ENCODE measurements at places on chromosomes 12 and 14.

- no peak for DNase-seq
Measured at GRCh38 chr12:57844709-57845477, 1.6 kb downstream of the CTDSP2 start.

GRCh38 chr14:102811254-102811963 is 34.2 kb downstream of the TRAF3 start:
- no peak for DNase-seq

DNA sequence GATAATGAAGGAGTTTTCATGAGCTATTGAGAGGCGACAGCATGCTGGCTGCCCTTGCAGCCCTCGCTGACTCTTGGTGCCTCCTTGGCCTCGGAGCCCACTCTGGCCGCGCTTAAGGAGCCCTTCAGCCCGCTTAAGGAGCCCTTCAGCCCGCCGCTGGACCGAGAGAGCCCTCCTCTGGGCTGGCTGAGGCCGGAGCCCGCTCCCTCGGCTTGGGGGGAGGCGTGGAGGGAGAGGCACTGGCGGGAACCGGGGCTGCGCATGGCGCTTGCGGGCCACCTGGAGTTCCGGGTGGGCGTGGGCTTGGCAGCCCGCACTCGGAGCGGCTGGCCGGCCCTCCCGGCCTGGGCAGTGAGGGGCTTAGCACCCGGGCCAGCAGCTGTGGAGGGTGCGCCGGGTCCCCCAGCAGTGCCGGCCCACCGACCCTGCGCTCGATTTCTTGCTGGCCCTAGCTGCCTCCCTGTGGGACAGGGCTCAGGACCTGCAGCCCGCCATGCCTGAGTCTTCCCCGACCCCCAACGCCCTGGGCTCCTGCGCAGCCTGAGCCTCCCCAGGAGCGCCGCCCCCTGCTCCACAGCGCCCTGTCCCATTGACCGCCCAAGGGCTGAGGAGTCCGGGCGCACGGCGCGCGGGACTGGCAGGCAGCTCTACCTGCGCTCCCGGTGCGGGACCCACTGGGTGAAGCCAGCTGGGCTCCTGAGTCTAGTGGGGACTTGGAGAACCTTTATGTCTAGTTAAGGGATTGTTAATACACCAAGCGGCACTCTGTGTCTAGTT is 20.1 kb upstream of the PAWR start:
- DNase-seq, result no peak

DNA sequence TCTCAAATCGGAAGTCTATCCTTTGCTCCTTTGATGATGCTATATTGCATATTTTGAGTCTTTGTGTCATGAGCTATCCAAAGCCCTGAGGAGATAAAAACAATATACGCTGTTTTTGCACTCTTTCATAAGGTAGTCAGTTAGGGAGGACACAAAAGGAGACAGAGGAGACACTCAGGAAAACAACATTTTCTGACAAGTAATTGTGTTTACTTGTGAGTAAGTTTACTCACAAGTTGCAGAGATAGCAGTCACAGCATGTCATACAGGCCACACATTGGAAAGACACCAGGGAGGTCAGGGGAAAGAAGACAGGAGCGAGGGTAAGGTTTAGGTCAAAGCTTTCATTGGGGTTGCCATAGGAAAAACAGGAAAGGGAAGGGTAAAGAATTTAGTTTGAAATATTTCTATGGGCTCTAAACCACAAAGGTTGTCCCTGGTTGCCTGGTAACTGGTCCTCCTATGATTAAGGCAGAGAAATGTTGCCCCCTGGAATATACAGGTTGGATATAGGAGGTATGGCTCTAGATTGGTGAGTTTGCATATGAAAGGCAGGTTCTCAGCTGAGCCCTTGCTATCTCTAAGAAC is 7.4 kb upstream of the GABARAPL1 start:
- no peak for DNase-seq

DNA sequence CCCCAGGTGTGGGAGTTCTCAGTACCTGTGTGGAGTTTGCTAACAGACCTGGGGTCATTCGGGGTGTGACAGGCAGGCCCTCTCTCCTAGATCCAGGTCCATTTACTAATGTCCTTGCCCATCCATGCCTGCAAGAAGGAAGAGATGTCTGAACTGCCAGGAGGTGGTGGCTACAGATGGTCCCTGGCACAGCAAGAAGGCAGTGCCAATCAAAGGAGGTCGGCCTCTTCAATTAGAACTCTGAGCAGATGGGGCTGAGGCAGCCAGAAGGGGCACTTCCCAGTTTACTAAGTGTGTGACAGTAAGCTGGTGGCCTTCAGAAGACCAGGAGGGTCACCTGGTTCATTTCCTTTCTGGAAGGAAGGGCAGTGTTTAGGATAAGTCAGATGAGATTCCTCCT is 202.5 kb downstream of the CACNA1C start:
- no peak for DNase-seq

- DNase-seq, result no peak
Measured at GRCh38 chr12:49220972-49221371, 32.1 kb upstream of the TUBA1A start.

DNA sequence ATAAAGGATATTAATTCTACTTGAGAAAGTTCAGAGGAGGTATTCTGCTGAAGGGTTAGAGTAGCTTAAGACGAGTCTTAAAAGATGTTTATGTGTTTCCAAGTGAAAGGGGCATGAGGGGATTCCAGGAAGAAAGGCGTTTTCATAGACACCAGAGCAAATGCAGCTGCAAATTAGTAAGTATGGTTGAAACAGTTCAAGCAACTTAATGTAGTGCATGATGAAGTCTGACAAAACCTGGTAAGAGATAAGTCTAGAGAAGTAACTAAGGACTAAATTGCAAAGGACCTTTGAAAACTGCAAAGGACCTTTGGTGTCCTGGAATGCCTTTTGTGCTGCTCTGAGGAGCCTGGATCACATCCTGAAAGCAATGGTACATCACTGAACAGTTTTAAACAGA is 11.5 kb downstream of the LUM start:
- no peak for DNase-seq
